ENCODE measurements at places on chromosomes 13 and 19. TPM values are rescaled to one million over a fixed set of nuclear protein-coding genes. Genes with fewer than 3 reads are reported as not detected.

TEKTIP1 gene
- total RNA-seq = not detected

OR7D2 gene
- not detected for total RNA-seq

CAPN12 gene
- not detected for total RNA-seq

CEACAM3 gene
- total RNA-seq = not detected

ZNF649 gene
- total RNA-seq = 6.8 TPM

ZNF813 gene
- 2.4 TPM for total RNA-seq

ZNF20 gene
- total RNA-seq = 1.9 TPM

COL4A1 gene
- 1,888 TPM for total RNA-seq

CLDN10 gene
- 2.9 TPM for total RNA-seq

ZNF791 gene
- 14.9 TPM for total RNA-seq

ARL11 gene
- total RNA-seq = 0.32 TPM

LHB gene
- total RNA-seq = not detected

GPC5 gene
- under 0.01 TPM for total RNA-seq

UBE2S gene
- total RNA-seq = 168 TPM

TLE2 gene
- 16.3 TPM for total RNA-seq

GET3 gene
- total RNA-seq = 89.0 TPM

PABPC3 gene
- under 0.01 TPM for total RNA-seq

WDFY2 gene
- total RNA-seq = 1.3 TPM

CYP4F22 gene
- total RNA-seq = not detected

FFAR2 gene
- not detected for total RNA-seq

ZNF99 gene
- not detected for total RNA-seq

MEF2B gene
- 0.32 TPM for total RNA-seq

ZNF845 gene
- total RNA-seq = 9.4 TPM

SYT5 gene
- not detected for total RNA-seq

KIR2DL4 gene
- total RNA-seq = not detected

SSC5D gene
- total RNA-seq = 0.32 TPM

PCP2 gene
- not detected for total RNA-seq

NCR1 gene
- 0.65 TPM for total RNA-seq

CLEC11A gene
- 27.4 TPM for total RNA-seq

PLPPR2 gene
- 6.2 TPM for total RNA-seq

MYPOP gene
- total RNA-seq = 1.6 TPM

IL11 gene
- 2.6 TPM for total RNA-seq

ERICH4 gene
- total RNA-seq = not detected

EXOC3L2 gene
- total RNA-seq = 1.1 TPM

VSTM2B gene
- not detected for total RNA-seq

USHBP1 gene
- 17.2 TPM for total RNA-seq

CD177 gene
- total RNA-seq = not detected

IGSF23 gene
- not detected for total RNA-seq

RAB3A gene
- total RNA-seq = under 0.01 TPM

ZBTB7A gene
- total RNA-seq = 11.4 TPM

C5AR1 gene
- total RNA-seq = not detected

GJA3 gene
- total RNA-seq = under 0.01 TPM

C19orf18 gene
- total RNA-seq = not detected

RAP2A gene
- 45.5 TPM for total RNA-seq

CYP4F11 gene
- total RNA-seq = not detected

SERTAD3 gene
- total RNA-seq = 19.8 TPM

CHAF1A gene
- total RNA-seq = 20.4 TPM

GSX1 gene
- total RNA-seq = not detected

ACER1 gene
- not detected for total RNA-seq

SELENOV gene
- total RNA-seq = not detected

Data from epithelial cell of umbilical artery (primary cell).